CD4-positive, alpha-beta T cell treated with Interleukin-4 for 1 hour (primary cell): ENCODE measurements at places on chromosomes 16 and 17.

DNA sequence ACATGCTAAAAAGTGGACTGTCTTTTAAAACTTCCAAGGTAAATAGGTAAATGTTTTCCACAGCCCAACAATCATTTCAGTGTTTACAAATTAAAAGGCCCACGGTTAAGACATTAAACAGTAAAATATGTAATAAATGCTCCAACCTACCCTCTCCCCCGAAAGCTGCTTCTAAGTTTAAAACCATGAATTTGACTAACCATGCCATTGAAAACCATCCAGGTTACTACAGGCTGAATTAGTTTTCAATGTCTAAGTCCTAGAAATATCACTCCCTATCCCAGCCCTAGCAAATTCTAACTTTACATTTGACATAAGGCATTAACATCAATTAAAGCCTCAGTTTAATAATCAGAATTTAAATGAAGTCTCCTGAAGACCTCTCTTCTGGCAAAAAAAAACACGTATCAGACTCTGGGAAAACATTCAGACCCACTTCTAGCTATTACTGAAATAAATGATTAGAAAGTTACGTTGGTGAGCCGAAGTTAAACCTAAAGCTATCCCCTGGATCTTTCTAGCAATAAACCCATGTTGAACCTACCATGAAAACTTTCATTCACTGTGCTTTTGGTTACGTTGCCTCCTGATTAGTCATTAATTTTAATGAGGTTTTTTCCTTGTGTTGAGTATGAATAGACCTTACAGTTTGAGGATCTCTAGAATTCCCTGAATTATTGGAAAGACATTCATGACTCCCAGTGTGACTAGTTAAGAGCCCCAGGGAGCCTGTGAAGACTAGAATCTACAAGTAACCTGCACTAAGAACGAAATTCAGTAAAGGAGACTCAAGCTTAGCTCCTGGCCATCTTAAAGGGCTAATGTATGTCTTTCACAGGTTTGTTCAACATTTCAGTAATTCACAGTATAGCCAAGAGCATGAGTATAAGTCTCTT is 1.7 kb upstream of the POLG2 start:
- no peak for DNase-seq

- DNase-seq: no peak
Measured at GRCh38 chr16:29230671-29231096, 175.8 kb downstream of the NPIPB11 start.

- no peak for DNase-seq
Measured at GRCh38 chr17:48503747-48504146, 27.1 kb downstream of the HOXB1 start.

DNA sequence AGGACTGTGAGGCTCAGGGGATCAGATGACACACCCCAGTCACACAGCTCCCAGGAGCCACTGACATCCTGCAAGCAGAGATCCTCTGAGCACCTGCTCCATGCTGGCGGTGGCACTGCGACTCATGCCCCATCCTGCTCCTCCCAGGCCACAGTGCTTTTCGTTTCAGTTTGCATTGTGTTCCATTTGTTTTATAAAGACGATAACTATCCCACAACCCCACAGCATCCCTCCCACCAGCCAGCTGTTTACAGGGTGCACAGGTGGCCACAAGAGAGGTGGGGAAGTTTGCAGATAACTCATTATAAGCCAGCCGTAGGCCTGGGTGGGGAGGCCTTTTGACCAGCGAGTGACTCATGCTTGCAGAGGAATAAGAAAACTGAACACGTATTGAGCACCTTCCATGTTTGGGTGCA is 28.2 kb downstream of the BCO1 start:
- DNase-seq: no peak

DNA sequence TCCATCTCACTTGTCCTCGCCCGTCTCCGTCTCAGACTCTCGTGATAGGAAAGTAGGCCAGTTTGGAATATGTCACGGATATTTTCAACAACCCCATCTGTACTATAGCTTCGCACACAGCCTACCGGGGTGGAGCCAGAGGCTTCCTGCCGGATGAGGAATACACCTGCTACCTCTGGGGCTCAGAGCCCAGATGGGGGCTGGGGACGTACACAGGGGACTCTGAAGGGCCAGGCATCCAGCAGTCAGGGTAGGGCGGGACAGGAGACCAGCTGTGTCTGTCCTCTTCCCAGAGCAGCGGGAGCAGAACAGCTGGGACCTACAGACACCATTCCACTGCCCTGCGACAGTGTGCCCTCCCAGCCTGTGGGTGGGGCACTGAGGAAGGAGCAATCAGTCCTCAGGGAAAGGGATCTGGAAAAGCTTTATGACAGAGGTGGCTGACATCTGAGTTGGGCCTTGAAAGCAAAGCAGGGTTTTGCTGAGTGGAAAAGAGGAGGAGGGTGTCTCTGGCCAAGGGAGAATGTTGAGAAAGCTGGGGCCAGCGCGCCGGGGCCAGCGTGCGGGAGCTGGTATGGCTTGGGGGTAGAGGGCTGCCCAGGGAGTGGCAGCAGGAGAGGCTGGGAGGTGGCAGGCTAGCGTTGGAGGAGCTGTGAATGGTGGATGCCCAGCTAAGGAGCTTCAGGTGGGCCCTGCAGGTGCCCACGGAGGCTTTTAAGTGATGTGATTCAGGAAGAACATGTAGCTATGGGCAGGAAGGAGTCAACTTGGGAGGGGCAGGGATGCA is 11.5 kb upstream of the SRCIN1 start:
- DNase-seq: no peak

DNA sequence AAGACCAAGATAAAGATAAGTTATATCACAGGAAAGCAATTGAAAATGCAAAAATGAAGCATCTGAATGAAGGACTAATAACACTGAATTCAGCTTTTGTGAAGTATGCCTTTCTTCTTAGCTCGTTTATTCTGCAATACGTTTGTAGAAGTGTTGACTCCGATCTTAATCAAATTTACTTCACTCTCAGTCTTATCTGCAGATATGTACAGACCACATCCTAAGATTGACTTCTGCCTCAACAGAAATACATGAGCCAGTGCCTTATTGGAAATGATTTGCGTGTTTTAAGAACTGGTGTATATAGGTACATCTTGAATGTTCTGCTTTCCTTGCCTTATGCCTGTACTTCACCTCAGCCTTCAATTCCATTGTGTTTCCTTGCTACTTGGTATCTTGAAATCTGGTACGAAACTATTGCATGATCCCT is 1.3 kb downstream of the ATF7IP2 start:
- no peak for DNase-seq

GRCh38 chr17:48994549-48995303 is 2.5 kb upstream of the IGF2BP1 start:
- no peak for DNase-seq

DNA sequence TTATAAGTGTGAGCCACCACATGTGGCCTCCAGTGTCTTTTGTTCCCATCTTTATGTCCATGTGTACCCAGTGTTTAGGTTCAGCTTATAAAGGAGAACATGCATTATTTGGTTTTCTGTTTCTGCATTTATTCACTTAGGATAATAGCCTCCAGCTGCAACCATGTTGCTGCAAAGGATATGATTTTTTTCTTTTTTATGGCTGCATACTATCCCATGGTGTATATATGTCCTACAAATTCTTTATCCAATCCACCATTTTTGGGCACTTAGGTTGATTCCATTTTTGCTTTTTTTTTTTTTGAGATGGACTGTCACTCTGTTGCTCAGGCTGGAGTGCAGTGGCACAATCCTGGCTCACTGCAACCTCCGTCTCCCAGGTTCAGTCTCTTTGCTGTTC is 32.9 kb downstream of the ATAD5 start:
- DNase-seq: no peak

DNA sequence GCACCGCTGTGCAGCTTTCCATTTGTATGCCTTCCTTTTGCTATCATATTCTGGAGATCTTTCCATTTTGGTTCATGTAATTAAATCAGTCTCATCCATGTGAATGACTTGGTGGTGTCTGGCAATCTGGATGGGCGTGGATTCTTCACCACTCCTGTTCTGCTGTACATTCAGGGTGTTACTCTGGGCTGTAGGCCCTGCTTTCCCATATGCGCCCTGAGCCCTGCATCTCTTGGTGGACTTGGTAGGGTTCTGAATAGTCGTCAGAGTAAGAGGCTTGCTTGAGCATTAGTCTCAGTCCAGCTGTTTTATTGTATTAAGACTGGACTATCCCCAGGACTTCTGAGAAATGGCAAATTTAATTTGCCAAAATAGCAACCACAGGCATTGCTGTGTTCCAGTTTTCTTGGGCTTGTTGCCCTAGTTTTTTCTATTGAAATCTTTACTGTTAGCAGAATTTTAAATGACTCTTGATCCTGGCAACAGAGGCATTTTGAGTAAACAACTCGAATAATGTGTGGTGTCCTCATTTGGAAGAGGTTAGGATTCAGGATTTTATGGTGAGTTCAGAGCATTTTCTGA is 14.9 kb downstream of the BANP start:
- no peak for DNase-seq

GRCh38 chr16:52696126-52696525 is 149.2 kb upstream of the TOX3 start:
- DNase-seq: no peak

GRCh38 chr17:36641331-36641876 is 40.0 kb downstream of the MRM1 start:
- DNase-seq: no peak

DNA sequence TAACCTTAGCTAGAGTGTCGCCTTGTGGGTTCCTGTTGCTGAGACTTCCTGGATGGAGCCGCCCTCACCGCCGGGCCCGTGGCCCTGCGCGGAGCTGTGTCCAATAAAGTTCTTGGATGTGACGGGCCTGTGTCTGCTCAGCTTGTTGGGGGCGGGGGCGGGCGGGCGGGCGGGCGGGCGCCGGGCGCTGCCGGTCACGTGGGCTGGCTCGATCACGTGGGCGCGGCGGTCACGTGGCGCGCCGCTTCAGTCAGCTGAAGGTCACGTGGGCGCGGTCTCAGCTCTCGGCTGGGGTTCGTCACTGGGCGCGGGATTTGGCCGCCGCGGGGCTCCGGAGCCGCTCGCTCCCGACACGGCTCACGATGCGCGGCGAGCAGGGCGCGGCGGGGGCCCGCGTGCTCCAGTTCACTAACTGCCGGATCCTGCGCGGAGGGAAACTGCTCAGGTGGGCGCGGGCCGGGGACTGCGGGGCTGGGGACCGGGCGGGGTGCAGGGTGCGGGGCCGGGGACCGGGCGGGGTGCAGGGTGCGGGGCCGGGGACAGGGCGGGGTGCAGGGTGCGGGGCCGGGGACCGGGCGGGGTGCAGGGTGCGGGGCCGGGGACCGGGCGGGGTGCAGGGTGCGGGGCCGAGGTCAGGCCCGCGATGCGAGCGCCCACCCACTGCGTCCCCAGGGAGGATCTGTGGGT is at the start of gene AMDHD2:
TSS of gene AMDHD2 (plus strand) at position 275 of the 687 bp plus-strand sequence. CDS start at position 363, 88 bp downstream.
- DNase-seq: peak; percentile 91

DNA sequence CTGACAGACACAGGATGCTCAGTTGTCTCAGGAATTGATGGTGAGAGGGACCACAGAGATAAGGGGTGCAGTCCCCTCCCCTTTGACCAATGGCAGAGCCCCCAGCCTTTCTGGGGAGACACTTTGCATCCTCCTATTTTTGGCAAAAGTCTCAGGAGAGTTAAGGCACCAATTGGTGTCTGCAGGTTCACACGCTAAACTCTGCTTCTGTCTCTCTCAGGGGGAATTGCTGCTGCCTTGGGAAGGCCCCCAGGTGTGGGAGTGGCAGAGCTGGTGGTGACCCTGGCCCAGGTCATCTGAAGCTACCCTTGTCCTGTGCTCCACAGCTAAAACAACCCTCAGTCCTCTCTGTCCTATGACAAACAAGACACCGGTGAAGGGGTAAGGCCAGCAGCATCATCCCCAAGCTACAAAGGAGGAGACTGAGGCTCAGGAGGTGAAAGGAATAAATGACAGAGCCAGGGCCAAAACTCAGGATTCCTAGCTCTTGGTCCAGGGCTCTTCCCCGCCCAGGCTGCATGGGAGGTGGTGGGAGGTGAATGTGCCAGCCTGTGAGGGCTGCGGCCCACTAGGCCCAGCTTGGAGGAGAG is 20.3 kb downstream of the OSBPL7 start:
- DNase-seq: no peak

DNA sequence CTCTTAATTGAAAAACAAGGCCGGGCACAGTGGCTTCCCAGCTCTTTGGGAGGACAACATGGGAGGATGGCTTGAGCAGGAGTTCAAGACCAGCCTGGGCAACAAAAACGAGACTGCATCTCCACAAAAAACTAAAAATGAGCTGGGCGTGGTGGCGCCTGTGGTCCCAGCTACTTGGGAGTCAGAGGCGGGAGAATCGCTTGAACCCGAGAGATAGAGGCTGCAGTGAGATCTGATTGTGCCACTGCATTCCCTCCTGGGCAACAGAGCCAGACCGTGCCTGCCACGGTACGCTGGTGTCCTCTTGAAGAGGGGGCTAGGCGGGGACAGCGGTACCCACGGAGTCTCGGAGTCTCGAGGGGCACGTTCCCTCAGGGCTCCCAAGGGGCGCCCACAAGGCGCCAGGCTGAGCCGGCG is 27.9 kb upstream of the ADORA2B start:
- no peak for DNase-seq

GRCh38 chr17:6495450-6496115 is 51.3 kb downstream of the PIMREG start:
- no peak for DNase-seq

DNA sequence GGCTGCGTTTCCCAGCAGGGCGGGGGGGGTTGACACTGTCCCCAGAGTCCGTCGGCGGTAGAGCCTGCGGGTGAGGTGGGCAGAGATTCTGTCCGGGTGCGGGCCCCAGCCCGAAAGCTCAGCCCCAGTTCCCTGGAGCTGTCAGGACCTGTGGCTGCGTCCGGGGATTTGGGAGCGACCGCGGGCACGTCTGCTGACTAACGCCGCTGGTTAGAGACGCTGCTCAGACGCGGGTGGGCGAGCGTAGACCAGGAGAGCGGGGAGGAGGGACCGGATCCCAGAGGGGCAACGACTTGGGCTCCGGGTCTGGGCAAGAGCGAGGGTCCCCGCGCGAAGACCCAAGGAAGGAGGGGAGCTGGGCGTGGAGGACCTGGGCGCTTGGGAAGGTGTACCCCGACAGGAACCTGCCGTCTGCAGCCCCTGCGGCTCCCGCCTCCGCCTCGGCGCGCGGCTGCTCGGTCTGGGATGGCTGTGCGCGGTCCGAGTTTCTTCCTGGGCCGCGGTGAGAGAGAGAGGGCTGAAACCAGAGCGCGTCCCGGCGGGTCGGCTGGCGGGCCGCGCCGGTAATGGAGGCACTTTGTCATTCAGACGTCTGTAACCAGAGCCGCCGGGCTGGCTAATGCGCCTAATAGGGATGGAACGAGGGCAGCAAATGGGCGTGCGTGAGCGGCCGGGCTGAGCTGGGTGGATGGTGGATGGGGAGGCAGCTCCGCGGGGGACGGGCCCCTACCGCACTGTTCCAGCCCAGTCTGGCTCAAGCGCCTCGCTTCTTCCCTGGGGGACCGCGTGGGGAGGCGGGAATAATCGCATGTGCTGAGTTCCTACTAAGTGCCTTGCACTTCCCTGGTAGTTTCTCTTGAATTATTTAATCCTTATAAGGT is 2.3 kb downstream of the NGFR start:
- DNase-seq: no peak

GRCh38 chr16:10103118-10103517 is 79.1 kb downstream of the GRIN2A start:
- no peak for DNase-seq

- DNase-seq: no peak
Measured at GRCh38 chr16:60686824-60687223, 1349.4 kb downstream of the CDH8 start.
